Activated CD4-positive, alpha-beta T cell treated with anti-CD3 and anti-CD28 coated beads for 36 hours (primary cell): ENCODE measurements at places on chromosomes 5 and 9.

DNA sequence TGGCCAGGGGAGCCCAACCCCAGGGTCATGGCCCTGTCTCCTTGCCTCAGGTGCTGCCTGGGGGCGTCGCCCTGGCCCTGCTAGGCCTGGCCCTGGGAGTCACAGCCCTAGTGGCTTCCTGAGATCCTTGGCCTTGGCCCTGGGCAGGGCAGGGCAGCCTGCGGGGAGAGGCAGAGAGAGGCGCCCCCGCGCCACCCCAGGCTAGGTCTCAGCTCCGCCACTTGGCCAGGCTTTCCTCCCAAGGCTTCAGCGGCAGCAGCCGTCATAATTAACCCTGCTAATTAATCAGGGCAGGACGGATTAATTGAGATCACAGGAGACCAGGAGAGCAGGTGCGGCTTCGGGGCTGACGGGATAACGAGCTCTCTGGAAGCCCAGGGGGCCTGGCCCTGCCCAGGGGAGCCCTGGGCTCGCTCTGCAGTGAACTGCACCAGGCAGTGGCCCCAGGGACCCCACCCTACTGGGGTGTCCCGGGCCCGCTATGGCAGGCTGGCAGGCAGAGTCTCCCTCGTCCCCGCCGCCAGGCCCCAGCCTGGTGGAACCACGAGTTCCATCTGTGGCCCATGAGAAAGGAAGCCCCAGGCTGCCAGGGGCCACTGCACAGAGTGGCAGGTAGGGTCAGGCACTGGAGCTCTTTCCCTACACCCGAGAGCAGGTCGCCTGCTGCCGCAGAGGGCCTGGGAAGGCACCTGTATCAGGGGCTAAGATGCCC is 269.6 kb downstream of the PBX3 start:
- DNase-seq, result no peak

DNA sequence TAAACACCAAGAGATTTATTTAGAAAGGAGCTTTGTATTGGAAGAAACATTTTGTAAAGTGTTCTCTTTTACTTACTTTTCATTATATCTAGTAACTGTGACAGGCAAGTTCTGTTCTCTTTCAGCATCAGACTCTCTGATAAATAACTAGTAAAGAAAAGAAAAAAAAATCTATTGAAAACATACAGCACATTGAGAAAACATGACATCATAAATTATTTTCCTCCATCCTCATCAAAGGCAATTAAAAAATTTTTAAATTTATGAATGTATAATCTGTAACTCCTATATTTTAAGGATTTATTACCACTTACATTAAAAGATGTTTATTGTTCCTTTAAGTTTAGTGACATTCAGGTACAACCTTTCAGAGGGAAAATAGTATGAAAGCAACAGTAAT is 11.1 kb downstream of the CCNH start:
- DNase-seq, result no peak

GRCh38 chr5:61085885-61086284 is 76.4 kb downstream of the SMIM15 start:
- no peak for DNase-seq

GRCh38 chr5:177023303-177023664 is 788 bp downstream of the ZNF346 start:
- peak; percentile 19 for DNase-seq

GRCh38 chr5:177339107-177339638 is 12.3 kb downstream of the LMAN2 start:
- no peak for DNase-seq

DNA sequence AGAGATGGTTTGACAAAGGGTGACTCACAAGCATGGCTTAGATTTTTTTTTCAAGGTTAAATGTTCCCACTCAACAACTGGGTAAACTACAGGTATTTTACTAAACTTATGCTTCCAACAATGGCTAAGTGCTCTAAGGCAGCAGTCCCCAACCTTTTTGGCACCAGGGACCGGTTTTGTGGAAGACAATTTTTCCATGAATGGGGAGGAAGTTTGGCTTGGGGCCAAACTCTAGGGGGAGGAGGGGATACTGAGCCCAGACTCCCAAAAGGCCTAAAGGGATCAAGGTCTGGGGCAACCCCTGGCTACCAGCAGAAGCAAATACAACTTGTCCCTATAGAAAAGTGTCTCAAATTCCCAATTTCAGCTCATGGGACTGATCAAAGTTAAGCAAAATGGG is 32.0 kb upstream of the HSD17B3 start:
- no peak for DNase-seq

DNA sequence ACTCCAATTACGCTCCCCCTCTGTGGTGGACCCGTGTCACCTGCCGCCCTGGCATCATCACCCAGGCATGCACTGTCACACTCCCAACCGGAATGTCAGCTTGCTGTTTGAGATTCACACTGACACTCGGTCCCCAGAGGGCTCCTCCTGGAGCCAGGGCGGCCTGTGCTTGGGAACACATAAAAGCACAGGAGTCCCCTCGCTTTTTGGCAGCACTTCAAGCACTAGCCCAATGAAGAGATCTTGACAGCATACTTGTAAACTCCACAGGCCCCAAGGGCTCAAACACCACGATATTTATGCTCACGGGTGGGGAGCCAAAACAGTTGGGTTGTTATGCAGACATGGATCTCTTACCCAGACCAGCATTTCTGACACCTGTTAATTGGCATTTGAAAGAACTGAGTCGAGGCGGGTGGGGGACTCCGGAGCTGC is 90.8 kb upstream of the EGFLAM start:
- DNase-seq, result no peak

GRCh38 chr9:105291938-105292337 is 47.5 kb downstream of the SLC44A1 start:
- DNase-seq, result no peak

GRCh38 chr9:89661391-89661949 is 56.7 kb downstream of the GADD45G start:
- no peak for DNase-seq

- no peak for DNase-seq
Observed at GRCh38 chr5:173278172-173278571, 43.2 kb upstream of the NKX2-5 start.

- peak; percentile 75 for DNase-seq
Observed at GRCh38 chr5:143016777-143017516, 246.8 kb downstream of the ARHGAP26 start.

GRCh38 chr9:971901-972500 is 4.5 kb upstream of the DMRT3 start:
- DNase-seq, result peak; percentile 52

DNA sequence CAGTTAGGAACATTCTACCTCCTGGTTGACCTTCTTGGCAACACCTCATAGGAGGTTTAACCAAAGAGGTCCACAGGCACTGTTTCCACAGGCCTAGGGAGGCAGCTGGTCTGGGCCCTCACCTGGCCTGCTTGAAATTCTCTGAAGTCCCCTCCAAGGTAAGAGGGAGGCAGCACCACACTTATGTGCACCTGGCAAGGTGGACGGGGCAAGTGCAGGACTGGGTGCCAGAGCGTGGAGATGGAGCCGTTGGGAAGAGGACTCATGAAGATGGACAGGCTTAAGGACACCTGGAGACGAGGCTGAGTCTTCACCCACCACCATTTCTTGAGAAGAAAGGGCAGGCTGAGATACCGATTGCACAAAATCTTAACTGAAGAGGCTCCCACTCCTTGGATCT is 6.6 kb upstream of the BARHL1 start:
- no peak for DNase-seq

DNA sequence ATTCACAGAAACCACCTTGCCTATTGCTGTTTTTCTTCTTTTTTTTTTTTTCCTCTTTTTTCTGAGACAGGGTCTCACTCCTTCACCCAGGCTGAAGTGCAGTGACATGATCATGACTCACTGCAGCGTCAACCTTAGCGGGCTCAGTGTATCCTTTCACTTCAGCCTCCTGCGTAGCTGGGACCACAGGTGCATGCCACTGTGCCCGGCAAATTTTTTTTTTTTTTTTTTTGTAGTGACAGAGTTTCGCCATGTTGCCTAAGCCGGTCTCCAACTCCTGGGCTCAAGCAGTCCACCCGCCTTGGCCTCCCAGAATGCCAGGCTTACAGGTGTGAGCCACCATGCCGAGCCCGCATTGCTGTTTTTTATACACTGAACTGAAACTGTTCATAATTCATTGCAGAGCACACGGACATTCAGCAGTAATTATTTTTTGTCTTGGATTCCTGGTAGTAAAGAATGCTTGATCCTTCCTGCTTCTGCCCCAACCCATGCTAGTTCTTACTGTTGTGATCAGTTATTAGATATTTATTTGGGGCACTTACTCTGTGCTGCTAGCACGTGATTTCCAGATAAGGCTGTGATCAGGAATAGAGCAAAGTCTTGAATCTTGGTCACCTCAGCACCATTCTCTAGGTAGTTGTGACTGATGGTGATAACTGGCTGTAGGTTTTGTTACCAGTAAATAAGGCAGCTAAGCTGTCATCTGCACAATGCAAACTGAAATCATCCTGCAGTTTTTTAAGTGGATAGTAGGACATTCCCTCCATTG is 14.0 kb downstream of the MAP3K1 start:
- DNase-seq, result peak; percentile 83

DNA sequence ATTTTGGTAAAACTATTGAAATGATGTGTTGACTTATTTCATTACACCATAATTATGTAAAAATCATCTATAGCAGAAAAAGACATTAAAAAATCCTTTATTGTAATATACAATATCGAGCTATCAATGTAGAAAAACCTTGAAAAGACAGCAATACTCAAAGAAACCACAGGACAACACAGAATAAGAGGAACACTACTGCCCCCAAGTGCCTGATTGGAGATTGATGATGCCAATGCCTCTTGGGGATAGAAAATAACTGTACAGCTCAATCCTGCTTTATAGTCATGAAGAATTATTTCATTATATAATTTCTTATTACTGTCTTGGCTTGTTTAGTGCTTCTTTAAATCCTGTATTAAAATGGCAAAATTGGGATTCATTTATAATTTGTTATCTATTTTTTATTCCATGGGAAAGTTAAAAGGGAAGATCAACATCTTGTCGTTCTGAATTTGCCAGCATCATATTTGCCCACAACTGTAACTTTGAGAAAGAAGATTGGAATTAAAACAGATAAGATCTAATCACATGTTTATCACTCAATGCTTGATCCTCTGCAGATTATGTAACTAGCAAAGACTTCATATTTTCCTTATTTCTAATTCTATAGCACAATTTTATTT is 337.5 kb downstream of the CDH9 start:
- peak; percentile 29 for DNase-seq

- DNase-seq, result no peak
Observed at GRCh38 chr9:5630081-5630507, 1.2 kb downstream of the RIC1 start.

- no peak for DNase-seq
Observed at GRCh38 chr9:130453487-130453886, 8.7 kb downstream of the ASS1 start.

- no peak for DNase-seq
Observed at GRCh38 chr9:15944341-15944740, 391.5 kb downstream of the CCDC171 start.
